ENCODE measurements at places on chromosomes 6 and 20.

- no peak for DNase-seq
Observed at GRCh38 chr20:8432435-8433148, 300.5 kb downstream of the PLCB1 start.

DNA sequence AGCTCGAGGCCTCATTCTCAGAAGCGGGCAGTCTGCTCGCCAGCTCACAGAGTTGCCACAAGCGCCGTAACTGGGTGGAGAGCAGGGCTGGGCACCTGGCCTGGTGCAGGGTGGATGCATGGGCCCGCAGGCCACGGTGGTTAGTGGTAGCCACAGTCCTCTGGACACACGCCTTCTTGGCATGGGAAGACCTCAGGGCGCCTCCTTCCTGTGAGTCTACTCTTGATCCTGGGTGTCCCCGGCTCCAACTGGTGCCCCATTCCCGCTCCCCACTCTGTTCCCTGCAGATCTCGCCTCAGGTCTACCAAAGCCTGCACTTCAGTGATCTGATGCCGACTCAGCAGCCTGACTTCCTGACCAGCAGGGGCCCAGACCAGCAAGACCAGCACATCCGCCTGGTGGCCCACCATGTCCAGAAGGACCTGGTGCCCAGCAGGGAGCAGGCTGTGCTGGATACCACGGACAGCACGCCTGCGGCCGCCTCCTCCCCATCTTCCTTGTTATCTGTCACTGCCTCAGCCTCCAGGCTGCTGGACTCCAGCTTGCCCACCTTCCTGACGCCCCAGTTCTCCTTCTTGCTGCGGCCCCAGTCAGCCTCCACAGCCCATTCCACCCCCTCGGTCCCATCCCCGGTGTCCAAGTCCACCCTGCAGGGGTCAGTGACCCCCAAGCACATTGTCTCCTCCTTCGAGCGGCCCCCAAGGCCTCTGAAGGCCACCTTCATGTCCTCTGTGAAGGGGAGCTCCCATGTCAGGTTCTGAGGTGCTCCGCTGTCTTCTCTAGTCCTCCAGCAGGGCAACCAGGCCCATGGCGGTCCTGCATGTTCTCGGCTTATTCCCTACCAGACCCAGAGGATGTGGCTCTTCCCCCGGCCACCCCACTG is 43.1 kb downstream of the SUN5 start:
- DNase-seq = no peak

GRCh38 chr20:37342231-37343177 is 3.4 kb upstream of the SRC start:
- DNase-seq = no peak

- no peak for DNase-seq
Observed at GRCh38 chr6:164377348-164377918, 932.0 kb downstream of the C6orf118 start.

GRCh38 chr20:35515949-35516645 is 13.4 kb downstream of the C20orf173 start:
- DNase-seq = no peak

DNA sequence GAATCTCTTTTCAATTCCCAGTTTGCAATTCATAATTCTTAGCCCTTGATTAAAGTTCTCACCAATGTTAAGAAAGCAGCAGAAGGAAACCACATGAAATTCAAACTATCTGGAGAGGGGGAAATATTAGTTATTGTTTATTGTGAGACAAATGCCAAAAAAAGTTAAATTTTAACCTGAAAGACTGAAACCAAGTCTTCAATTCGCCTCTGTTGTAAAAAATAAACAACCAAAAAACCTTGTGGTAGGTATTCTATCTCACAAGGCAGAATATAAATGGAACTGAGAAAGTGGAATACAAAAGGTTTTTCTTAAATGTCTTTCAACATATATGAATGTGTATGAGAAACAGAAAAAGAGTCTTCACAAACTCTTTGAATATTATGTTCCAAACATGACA is 24.8 kb downstream of the TMX4 start:
- no peak for DNase-seq

DNA sequence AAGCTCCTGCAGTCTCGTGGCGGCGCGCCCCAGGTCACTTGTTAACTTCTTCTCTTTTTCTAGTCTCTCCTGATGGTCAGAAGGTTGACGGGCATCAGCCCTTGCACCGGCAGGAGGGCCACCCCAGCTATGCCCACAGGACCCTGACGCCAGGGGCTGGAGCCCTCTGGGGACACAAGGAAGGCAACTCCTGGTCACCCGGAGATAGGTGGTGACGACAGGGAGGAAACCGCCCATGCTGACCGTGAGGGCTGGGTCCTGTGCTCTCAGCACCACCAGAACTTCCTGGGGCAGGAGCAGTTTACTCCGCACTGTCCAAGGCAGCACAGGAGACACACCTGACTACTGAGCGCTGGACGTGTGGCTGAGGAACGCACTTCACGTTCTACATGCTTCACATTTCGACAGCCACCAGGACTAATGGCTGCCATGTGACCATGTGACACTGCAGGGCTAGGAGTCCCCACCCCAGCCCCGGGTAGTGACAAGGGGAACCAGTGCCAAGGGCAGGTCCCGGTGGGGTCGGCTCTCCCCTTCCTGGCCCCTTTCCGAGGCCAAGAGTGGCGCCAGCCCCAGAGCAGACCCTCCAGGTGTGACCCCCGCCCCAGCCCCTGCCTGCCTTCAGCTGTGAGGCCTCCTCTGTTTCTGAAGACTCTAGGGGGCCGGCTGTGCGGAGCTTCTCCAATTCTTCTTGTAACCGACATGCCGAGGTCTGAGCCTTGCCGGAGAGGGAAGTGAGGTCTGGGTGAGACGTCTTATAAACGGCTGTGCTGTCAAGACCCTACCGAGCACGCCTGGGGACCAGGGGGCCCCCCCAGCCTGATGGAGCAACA is 45.2 kb downstream of the DSTN start:
- DNase-seq = no peak

- DNase-seq = no peak
Observed at GRCh38 chr20:3757268-3757667, 10.3 kb downstream of the ADISSP start.

- no peak for DNase-seq
Observed at GRCh38 chr20:17622851-17623508, 53.1 kb downstream of the DSTN start.

- DNase-seq = no peak
Observed at GRCh38 chr6:32851025-32851424, 2.5 kb downstream of the TAP1 start.

GRCh38 chr6:122007339-122007738 is 392.1 kb upstream of the HSF2 start:
- DNase-seq = no peak

DNA sequence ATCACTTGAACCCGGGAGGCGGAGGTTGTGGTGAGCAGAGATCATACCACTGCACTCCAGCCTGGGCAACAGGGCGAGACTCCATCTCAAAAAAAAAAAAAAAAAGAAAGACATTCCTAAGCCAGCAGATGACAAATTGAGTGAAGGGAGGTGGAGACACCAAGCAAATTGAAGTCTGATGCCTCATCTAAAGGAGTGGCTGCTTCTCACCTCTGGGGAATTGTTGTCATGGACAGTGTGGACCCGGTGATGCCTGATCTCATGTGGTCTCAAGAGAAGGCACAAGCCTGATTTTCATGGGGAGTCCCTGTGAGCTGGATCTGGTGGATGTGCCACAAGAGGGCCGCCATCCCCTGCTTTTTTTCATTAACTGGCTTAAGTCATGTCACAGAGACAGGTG is 272.0 kb downstream of the ZNF217 start:
- no peak for DNase-seq

DNA sequence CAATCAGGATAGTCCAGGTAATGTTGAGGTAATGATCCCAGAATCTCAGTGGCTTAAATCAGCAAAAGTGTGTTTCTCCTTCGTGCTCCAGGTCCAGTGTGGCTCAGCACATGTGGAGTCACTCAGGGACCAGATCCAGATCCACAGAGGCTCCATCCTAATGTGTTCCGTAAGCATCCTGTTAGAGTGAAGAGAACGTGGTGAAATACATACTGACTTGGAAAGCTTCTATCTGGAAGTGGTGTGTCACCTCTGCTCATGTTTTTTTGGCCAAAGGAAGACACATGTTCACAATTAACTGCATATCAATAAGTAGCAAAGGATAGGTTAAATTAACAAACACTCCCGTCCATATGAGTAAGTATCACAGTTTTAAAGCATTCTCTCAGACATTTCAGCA is 26.8 kb upstream of the PREP start:
- DNase-seq = no peak

GRCh38 chr6:111013144-111013915 is 31.5 kb downstream of the RPF2 start:
- DNase-seq = no peak

DNA sequence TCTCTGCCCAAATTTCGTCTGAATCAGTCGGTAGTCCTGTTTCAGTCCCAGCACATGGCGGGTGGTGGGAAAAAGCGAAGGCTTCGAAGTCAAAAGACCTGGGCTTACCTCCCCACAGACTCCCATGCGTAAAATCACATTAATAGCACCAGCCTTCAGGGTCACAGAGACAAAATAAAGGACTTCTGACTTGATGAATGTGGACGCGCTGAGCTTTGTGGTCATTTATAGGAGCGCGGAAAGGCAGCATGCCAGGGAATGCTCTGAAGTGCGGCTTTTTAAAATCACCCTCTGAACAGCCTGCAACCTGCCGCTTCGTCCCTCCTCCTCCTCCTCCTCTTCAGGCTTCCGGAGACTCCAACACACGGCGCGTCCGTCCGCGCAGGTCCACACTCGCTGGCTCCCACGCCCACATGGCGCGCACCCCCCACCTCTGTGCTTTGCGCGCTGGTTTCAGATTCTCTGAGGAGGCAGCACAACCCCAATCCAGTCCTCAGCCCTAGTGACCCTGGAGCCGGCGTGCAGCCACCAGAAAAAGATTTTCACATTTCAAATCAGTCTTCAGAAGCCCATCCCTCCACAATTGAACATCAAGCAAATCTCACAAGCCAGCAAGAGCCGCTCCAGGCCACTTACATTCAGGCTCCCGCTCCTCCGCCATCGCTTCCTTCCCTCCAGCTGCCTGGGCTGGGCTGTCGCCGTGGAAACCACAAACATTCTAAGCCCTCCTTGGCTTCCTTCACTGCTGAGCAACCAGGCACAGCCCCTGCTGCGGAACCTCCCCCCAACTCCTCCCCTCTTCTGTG is at the start of gene C6orf118:
C6orf118 (minus strand) TSS at position 680 of the 806 bp plus-strand sequence; CDS start at position 661, 19 bp downstream.
- DNase-seq = no peak

DNA sequence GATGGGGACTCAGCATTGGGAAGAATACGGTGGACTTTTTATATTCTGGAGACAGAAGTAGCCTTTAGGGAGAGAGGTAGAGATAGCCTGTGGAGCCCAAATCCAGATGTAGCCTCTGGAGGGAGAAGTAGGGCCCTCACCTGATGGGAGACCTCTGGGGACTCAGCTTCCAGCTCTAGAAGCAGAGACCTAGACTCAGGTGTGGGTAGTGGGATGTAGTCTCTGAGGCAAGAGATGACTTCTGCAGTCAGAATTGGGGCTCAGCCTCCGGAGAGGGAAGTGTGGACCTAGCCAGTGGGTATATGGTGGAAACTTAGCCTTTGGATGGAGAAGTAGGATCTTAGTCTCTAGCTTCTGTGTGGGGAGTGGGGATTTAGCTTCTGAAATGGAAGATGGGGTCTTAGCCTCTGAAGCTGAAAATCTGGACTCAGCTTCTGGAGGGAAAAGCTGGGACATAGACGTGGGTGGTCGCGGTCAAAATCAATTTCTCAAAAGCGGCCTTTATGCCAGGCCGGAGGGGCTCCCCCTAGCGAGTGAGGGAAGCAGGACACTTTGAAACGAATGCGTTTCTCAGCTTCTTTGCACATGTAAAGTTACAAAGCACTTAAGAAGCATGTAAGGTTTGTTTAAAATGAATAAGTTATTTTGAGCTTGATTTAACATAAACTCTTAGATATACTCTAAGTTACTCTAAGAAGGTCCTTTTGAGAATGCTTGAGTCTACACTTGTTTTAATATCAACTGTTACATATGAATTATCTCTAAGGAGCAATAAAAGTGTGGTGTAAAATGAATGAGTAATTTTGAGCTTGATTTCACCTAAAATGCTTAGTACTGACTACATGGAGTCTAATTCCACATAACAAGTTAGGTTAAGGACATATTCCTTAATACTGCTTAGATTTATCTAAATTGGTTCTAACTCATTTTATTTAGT is 12.9 kb upstream of the ZNF343 start:
- no peak for DNase-seq

DNA sequence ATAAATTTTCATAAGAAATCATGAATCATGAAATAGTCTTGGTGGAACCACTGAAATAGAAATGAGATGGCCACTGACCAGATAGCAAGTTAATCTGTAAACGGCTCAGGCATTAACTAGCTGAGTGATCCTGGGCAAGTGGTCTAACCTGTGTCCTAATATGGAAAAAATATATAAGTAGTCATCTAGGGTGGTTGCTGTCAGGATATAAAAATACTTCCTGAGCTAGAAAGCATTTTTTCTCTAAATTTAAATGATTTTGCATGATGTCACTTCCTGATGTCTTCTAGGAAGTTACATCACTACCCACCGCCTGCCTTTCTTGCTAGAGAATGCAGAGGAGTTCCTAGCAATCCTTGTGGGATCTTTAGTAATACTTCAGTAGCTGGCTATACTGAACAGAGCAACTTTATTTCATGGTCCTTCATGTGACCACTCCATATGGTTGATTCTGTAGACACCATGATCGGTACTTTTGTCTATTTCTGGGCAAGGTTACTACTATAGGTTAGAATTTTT is 228.1 kb upstream of the CEP162 start:
- DNase-seq = no peak

GRCh38 chr6:89298680-89299465 is 16.2 kb downstream of the GABRR2 start:
- no peak for DNase-seq

DNA sequence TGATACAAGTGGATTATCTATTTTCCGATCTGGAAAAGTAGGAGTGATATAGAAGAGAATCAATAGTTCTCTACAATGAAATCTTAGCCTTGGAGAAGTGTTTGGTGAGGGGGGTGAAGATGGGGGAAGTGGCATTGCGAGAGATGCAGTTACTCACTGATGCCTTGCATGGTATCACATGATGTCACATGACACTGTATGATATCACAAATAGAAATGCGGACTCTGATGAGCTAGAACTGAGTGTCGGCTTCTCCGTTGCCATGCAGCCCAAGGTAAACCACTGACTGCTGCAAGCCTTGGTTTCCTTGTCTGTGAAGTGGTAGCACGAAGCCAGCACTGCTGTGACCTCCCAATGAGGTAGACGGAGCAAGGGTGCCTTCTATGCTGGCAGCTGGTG is 403.3 kb upstream of the AGPAT4 start:
- no peak for DNase-seq

- no peak for DNase-seq
Observed at GRCh38 chr20:40197691-40198090, 491.3 kb downstream of the MAFB start.
